Stimulated activated CD4-positive, alpha-beta T cell treated with anti-CD3 and anti-CD28 coated beads, Interleukin-2, amount 100 ng/mL, for 48 hours (primary cell): ENCODE measurements at places on chromosomes 16 and 17.

- DNase-seq, result no peak
These were observed 76.5 kb upstream of the TNRC6C start for GRCh38 chr17:77882040-77882439.

GRCh38 chr16:50539822-50540710 is 8.1 kb upstream of the NKD1 start:
- DNase-seq, result no peak

- no peak for DNase-seq
These were observed 704.3 kb downstream of the MAF start for GRCh38 chr16:78896280-78896679.

DNA sequence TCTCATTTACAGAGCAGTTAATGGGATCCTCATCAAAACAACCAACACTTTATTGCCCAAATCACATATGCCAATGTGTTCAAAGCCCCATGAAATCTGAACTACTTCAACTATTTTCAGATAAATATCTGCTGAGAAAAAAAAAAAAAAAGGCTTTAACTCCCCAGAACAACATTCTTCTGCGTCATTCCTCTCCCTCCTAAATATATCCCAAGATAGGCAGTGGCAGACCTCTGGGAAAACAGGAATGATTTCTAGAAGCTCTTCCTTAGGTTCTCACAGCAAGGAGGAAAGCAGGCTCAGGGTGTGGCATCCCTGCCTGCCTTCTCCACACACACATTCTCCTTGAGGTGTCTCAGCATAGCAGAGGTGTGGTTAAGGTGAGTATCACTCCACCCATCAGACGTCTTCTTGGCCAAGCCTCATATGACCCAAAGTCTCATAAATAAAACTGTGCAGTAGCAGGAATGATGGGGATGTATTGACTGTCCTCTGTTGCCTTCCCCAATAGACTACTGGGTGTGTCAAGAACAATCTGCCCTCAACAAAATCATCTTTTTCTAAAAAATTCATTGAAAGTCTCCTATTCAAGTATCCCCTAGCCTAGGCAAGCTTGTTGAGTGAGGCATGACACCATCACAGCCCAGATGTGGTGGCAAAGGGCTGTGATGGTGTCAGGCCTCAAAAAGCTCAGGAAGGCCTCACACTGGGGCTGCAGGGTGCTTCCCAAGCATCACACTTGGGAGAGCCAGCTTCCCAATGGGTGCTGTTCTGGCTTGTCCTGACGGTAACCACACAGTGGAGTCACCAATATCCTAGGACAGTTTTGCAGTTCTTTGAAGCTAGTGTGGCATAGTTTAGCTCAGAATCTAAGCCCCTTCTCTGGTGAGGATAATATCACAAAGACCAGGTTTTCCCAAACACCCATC is 135.4 kb upstream of the SOX9 start:
- DNase-seq, result no peak

DNA sequence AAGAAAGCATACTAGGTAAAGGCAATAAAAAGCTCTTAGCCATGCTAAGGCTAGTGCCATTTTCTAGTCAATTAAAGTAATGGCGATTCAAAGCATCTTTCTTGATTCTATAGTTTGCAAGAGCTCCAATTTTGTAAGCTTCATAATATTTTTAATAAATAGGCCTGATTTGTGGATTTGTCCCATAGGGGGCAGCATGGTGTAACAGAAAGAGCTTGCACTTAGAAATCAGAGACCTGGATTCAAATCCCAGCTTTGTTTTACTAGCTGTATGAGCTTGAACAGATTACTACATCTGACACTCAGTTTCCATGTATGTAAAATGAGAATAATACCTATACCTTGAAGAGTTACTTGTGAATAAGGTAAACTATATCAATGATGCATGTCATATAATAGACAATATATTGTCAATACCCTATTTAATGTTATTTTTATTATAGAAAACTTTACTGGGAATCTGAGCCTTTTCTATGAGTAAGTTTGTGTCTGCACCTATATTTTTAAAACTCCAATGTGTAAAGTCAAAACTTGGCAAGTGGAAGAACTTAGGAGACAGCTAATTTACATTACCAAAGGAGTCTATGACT is 93.6 kb upstream of the NOG start:
- peak; percentile 11 for DNase-seq

- no peak for DNase-seq
These were observed 631 bp downstream of the RETREG3 start for GRCh38 chr17:42608305-42609181.

- DNase-seq, result no peak
These were observed 15.9 kb downstream of the TBX2 start for GRCh38 chr17:61415374-61416210.
